ENCODE measurements at places on chromosomes 7 and 10.

- DNase-seq: no peak
Observed at GRCh38 chr10:48609899-48610584, 5.2 kb upstream of the ARHGAP22 start.

DNA sequence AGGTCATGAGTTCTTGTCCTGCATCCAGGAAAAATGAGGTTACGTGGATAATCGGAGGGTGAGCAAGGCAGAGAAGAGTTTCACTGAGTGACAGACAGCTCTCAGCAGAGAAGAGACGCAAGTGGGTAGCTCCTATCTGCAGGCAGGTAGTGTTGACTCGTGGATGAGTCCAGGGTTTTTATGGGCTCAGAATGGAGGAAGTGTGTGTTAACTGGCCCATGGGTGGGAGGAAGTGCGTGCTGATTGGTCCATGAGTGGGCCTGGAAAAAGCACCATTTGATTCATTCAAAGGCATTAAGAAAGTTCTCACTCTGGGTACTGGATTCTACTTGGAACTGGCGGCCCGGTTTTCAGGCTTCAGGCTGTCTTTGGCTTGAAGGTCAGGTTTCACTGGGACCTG, 4.8 kb upstream of the DMTF1 start:
- no peak for DNase-seq

DNA sequence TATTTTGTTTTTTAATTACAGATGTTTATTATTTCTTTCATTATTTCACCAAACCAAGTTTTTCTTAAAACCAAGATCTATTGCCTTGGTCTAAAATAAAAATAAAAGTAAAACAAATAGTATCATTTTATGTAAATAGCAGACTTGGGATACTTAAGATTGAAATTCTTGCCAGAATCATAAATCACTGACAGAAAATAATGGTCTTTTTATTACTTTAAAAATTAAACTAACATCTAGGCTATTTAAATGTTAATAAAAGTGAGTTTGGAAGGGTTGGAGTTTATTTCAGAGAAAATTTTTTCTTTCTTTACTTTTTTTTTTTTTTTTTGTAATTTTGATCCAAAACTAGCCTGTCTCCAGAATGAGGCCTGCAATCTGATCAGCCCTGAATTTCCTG, 568.0 kb upstream of the IGFBP3 start:
- no peak for DNase-seq

- DNase-seq: no peak
Observed at GRCh38 chr7:2445898-2446555, 30.2 kb downstream of the GRIFIN start.

- DNase-seq: no peak
Observed at GRCh38 chr7:48904975-48905374, 19.4 kb upstream of the CDC14C start.

DNA sequence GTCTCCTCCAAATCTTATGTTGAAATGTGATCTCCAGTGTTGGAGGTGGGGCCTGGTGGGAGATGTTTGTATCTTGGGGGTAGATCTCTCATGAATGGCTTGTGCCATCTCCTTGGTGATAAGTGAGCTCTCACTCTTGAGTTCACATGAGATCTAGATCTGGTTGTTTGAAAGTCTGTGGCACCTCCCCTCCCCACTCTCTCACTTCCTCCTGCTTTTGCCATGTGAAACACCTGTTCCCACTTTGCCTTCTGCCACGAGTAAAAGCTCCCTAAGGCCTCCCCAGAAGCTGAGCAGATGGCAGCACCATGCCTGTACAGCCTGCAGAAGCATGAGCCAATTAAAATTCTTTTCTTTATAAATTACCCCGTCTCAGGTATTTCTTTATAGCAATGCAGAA, 23.5 kb downstream of the TMEM229A start:
- DNase-seq: peak; percentile 61

GRCh38 chr10:112262546-112262945, 20.7 kb upstream of the TECTB start:
- DNase-seq: no peak

GRCh38 chr7:134742688-134743350, 36.6 kb upstream of the CALD1 start:
- no peak for DNase-seq

DNA sequence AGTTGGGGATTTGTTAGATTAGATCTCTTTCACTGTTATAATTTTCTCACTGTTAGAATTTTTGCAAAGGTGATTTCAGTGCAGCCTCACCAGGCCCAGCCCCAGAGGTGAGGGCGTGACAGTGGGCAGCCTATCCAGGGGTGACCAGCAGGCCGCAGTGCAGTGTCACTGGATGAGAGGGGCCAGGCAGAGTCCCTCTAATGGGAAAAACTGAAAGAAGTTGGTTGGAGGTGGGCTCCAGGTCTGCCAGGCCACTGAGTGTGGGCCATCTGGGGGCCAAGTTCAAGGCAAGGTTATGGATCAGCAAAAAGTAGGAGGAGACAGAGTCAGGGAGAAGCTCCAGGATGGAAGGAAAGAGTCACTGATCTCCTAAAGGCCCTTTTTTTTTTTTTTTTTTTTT, 90.5 kb upstream of the SDK1 start:
- peak; percentile 10 for DNase-seq

GRCh38 chr10:100045592-100045991, 35.8 kb upstream of the DNMBP start:
- DNase-seq: no peak

Measured in NCI-H69 (cell line).